SW 1271 (cell line): ENCODE measurements at places on chromosomes 6 and 20.

DNA sequence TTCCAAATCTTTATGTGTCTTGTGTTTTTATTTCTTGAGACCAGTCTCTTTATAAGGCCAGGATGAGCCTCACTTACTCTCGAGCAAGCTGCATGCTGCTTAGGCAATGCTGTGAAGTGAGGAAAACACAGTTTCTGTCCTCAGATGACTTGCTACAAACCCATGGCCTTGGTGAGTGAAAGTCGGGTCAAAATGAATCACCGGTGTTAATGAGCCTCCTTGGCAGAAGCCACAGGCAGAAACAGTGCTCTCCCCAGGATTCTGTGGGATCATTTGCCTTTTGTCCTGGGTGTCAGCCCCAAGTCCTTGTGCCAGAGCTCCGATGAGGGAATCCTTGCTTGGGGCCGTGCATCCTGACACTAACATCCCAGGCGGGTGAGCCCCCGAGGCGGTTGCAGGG lies 482.5 kb downstream of the QKI start:
- DNase-seq = no peak

GRCh38 chr20:38110525-38111178 lies 54.4 kb downstream of the TGM2 start:
- DNase-seq = no peak

GRCh38 chr6:107557698-107558097 lies 67.8 kb downstream of the SOBP start:
- DNase-seq = no peak

DNA sequence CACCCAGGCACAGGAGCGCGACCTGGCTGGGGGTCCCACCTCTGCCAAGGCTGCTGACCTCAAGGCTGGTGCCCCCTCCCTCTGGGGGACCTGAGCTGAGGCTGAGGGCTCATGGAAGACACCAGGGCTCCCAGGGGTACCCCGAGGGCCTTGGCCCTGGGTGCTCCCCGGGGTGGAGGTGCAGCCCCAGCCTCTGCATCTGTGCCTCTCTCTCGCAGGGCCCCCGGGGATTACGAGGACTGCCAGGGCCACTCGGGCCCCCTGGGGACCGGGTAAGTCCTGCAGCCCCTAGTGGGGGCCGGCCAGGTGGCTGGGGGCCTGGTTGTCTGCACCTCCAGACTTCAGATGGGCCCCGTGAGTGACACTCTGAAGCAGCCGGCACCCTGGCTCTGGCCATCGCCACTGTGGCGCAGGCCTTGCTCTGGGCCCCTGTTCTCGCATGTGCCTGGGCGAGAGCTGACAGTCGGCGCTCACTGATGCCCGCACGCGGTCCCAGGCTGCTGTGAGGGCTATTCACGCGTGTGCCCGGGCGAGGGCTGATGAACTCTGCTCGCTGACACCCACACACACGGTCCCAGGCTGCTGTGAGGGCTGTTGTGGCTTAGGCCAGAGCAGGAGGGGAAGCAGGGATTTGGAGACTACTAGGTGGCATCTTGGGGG lies 9.3 kb downstream of the COL9A3 start:
- DNase-seq = no peak

DNA sequence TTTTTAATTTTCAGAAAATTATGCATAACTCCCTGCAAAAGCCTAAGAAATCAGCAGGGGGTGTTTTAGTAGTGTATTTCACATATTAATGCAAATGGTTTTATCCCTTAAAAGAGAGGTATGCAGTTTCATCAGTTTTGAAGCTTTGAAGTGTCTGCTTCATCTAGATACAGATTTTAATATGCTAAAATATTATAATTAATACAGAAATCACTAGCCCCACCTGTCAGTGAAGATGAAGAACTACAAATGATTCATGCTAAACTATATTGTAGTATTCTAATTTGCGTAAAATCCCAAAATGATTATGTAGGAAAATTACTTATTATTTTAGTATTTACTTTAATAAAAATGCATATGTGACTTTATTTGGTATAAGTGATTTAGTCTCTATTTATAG lies 2.9 kb upstream of the TFB1M start:
- DNase-seq = peak; percentile 40
